Suprapubic skin (tissue), 4 donors: ENCODE measurements at places on chromosomes 11 and 22.

DNA sequence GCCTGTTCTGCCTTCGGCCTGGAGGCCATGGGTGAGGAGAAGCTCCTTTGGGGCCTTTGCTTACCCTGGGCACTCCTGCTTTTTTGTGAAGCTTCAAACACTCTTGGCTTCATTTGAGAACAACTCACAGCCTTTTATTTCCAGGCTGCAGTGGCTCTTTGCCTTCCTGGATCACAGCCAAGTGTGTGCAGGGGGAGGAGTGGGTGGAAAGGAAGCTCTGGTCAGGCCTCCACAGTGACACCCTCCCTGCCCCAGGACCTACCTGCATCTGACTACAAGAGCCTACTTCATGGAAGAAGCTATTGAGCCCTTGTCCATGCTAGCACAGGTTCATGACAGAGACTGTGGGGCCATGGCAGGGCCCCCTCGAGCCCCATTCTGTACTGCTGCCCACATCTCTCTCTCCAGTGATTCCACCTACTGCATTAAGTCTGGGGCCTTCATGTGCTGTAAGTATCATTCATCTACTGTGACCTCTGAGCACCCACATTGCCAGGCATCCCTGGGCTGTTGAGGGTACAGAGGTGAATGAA, 52.3 kb downstream of the GAB4 start:
- DNase-seq, result no peak

- DNase-seq, result no peak
Measured at GRCh38 chr11:1404461-1405185, 14.9 kb downstream of the BRSK2 start.

GRCh38 chr22:31927562-31927961, 16.8 kb upstream of the YWHAH start:
- no peak for DNase-seq

DNA sequence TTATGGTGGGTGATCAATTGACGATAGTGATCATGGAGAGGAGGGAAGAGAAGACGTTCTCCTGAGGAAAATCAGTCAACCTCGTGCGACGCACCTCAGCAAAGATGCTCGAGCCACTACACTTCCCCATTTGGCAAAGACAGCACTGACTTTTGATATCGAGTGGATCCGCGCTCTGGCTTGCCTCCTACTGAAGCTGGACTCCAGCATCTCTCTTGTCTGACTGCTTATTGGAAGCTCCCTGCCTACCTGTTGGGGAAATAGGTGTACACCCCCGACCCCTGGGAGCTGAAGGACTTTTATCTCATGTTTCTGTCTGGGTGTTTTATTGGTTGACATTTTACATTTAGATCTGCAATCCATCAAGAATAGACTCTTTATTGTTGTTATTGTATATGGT, 476.8 kb upstream of the B3GAT1 start:
- no peak for DNase-seq

DNA sequence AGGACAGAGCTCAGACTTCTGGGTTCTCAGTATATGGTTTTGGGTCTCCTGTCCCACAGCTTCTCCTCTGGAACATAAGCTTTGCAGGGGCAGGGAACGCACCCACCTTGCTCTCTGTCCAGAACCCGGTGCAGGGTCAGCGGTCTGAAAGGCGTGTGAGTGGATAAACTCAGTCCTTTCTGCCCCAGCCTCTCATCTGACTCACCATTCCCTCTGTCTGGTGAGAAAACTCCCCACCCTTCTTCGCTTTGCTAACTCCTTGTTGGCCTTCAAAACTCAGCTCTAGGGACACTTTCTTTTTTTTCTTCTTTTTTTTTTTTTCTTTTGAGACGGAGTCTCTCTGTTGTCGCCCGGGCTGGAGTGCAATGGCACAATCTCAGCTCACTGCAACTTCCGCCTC, 68.9 kb upstream of the NUP50 start:
- DNase-seq, result no peak

- DNase-seq, result no peak
Measured at GRCh38 chr11:133235381-133235780, 296.9 kb downstream of the OPCML start.

GRCh38 chr11:64348383-64349024, 8.5 kb downstream of the CCDC88B start:
- no peak for DNase-seq

DNA sequence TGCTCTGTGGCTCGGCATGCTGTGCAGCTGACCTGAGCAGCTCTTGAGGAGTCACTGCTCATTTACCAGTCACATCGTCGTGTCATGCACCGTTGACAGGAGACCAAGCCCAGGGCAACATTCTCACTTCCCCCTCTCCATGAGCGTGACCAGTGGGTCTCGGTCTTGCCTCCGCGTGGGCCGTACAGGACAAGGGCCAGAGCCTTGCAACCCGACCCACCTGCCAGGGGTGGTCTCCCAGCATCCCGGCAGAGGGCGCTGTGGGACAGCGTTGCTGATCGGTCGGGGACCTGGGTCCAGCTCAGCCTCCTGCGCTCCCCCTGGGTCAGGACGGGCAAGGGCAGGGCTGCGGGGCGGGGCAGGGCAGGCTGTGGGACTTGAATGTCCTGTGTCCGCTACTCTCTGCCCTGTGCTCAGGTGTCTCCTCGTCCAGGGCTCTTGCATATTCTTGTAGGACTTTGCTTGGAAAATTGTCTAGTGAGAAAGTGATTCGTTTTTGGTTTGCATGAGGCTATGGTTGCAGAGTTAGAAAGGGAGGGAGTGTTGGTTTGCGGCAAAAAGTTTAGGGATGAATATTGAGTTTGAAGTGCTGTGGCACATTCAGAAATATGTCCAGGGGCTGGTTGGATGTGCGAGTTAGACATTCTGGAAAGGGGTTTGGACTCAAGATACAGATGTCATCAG, 16.2 kb downstream of the EIF4G2 start:
- DNase-seq, result peak; percentile 94

- DNase-seq, result no peak
Measured at GRCh38 chr11:111435046-111435698, 56.1 kb upstream of the POU2AF1 start.

GRCh38 chr22:29661336-29661735, 57.9 kb downstream of the NF2 start:
- no peak for DNase-seq

- DNase-seq, result no peak
Measured at GRCh38 chr11:15106201-15106965, 8.3 kb upstream of the INSC start.

DNA sequence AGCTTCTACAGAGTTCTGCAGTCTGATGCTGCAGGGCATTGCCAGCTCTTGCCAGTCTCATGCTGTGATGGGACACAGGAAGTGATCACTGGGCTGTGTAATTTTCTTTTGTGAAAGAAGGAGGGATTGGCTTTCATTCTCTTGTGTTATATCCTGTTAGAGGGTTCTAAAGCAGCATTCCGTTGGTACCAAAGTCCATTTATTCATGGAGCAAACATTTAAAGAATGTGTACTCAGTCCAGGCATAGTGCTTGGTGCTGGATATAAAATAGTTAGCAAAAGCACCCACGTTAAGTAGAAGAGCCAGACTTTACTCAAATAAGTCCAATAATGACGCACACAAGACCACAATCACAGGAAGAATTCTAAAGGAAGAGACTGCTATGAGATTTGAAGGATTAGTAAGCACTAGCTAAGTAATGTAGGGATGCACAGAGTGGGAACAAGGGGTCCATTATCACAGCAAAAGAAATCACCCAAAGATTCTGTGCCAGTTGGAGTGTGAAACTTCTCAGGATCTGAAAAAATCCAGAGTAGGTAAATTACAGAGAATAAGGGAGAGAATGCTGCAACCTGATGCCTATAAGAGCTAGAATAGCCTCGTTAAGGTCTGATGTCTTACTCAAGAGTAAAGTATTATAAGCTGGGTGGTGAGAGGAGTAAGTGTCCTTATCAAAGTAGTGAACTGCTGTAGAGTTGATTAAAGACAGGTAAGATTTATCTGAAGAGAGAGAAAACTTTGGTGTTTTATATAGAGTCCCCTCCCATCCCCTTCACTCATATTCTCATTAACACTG, 728.3 kb downstream of the METTL15 start:
- DNase-seq, result no peak

- DNase-seq, result no peak
Measured at GRCh38 chr11:371051-371450, 1.8 kb downstream of the B4GALNT4 start.

DNA sequence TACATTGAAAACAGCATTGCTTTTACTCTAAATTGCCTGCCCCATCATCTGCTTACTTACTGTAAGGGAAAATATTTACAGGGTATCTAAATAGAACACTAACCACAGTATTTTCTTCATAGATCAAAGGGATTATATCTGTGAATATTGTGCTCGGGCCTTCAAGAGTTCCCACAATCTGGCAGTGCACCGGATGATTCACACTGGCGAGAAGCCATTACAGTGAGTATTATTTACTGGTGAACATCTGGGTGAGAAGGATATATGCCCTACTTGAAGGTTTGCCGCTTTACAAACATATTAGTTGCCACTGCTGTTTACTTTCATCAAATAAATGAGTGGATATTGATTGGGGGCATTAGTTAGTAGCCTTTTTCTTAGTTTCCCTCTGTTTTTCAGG, 5.9 kb upstream of the CNTF start:
- no peak for DNase-seq

GRCh38 chr22:44639891-44640617, 62.0 kb upstream of the PRR5 start:
- no peak for DNase-seq

- no peak for DNase-seq
Measured at GRCh38 chr22:37498289-37498909, 12.2 kb upstream of the MFNG start.

DNA sequence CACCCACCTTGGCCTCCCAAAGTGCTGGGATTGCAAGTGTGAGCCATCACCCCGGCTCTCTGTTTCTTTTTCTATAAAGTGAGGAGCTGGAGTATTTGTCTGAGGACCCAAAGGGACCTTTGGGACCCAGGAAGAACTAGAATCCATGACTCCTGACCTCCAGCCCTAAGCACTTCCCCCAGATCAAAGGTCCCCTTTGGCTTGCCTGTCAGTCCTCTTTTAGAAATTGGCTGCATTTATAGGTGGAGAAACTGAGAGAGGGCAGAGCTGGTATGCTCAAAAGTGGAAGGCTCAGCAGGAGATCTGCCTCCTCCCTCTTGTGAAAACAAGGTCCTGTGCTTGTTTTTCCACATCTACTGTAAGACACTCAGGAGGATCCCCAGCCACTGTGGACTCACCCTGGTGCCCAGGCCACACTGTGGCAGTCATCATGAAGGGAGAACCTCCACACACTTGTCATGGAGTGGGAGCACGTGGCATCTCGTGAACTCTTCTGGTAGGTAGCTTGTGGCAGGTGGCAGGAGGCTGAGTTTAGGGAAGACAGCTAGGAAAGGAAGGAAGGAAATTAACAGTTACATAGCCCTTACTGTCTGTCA, 12.4 kb upstream of the PLEKHA7 start:
- DNase-seq, result no peak

DNA sequence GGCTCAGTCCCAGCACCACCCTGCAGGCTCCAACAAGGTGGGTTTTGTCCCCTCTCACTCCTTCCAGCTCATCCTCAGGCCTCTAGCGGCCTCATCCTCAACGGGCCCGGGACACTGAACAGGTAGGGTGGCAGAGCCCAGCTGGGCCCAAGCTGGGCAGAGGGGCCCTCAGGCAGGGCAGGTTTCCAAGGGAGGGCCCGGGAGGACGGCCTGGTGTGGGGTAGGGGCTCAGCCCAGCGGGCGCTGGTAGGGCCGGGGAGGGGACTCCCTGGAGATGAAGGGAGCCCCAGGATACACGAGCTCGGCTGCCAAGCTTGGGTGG, 2.5 kb upstream of the IFITM10 start:
- no peak for DNase-seq

GRCh38 chr11:76695771-76696170, 25.2 kb upstream of the LRRC32 start:
- no peak for DNase-seq

- no peak for DNase-seq
Measured at GRCh38 chr22:17587629-17588028, 24.3 kb downstream of the SLC25A18 start.

GRCh38 chr22:36982136-36982535, 37.1 kb downstream of the TST start:
- no peak for DNase-seq

DNA sequence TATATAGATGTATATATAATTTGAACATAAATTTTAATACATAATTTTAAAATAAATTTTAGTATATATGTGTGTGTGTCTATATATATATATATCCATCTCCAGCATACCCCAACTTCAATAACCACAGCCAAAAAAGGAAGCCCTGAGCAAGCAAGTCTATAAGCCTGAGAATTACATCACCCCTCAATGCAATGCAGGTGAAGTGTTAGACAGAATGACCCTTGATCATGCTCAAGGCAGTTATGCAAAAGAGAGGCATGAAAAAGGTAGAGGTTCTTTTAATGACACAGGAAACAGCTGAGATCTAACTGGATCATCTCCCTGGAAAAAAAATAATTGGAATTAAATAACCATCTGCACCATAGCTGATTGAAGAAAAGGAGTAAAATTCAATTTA, 557.9 kb upstream of the ANO5 start:
- DNase-seq, result no peak

- no peak for DNase-seq
Measured at GRCh38 chr22:44683237-44683636, 18.8 kb upstream of the PRR5 start.

DNA sequence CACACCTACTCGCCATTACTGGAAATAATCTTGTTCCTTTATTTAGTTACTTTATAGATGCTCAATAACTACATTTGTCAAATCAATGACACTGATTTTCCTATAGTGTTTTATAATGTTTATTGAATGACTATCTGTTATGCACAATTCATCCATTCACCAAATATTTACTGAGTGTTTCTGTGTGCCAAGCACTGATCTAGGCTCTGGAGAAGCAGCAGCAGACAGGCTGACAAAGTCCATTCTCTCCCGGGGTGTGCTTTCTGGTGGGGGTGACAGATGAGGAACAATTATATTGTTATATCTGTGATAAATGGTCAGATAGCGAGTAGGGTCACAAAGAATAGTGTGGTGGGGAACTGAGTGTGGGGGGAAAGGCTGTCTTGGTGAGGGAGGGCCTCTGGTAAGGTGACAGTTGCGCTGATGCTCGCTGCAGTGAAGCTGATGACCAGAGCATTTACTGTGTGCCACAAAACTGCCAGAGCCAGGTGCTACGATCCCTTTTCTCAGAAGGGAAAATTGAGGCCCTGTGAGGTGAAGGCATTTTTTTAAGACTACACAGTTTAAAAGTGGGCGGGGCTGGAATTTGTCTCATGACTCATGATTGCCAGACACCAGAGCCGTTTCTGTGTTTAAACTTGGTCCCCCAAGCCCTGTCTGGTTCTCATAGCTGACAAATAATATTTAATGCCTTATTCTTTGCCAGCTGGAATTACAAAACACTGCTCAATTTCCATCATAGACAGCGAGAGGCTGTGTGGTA, 10.2 kb downstream of the PACS1 start:
- DNase-seq, result peak; percentile 85

DNA sequence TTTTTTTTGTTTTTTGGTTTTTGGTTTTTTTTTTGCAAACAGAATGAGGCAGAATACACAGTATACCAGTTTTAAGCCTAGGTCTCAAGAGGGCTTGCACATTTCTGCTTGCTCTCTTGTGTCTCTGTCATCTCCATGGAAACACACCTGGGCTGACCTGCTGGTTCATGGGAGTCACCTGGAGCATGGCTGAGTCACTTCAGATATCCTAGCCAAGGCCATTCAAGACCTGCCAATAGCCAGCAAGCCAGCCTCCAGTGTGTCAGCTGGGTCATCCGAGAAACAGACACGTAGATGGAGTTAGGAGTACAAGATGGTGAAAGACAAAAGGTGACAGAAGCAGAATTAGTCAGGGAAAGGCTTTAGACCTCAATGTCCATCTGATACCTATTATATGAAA, 124.2 kb upstream of the SEZ6L start:
- DNase-seq, result no peak
